ENCODE measurements at places on chromosomes 5 and 9.

GRCh38 chr5:56659971-56660370 is 155.4 kb upstream of the MAP3K1 start:
- no peak for DNase-seq

DNA sequence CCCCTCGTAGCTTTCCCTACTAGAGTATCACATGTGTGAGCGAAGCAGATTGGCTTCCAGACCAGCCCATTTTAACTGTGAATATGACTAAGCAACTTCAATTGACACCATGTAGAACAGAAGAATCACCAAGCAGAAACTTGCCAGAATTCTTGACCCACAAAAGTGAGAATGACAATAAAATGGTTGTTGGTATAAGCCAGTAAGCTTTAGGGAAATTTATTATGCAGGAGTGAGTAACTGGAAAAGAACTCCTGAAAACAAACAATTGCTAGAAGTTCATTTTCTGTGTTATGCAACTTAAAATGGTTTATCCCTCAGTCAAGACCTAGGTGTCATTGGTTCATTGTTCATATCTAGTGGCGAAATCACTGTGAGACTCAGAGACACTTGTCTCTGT is 303.1 kb downstream of the DMRT2 start:
- DNase-seq, result no peak

DNA sequence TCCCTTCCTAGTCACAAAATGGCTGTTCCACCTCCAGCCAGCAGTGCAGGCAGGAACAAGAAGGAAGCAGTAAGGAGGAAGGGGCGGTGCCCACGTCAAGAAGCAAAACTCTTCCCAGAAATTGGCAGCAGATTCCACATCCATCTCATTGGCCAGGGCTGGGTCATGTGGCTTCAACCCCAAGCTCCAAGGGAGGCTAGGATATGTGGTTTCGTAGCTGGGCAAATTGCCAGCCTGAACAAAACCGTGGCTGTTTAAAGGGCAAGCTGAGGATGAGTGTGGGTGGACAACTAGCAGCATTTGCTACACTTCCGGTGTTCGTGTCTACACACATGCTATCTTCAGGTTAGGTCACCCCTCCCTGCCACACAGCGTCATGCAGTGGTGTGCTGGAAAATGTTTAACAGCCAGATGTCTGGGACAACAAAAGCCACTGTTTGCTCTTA is 92.1 kb upstream of the MAP1B start:
- DNase-seq, result no peak

GRCh38 chr5:179866241-179867078 is 7.8 kb upstream of the MRNIP start:
- no peak for DNase-seq

DNA sequence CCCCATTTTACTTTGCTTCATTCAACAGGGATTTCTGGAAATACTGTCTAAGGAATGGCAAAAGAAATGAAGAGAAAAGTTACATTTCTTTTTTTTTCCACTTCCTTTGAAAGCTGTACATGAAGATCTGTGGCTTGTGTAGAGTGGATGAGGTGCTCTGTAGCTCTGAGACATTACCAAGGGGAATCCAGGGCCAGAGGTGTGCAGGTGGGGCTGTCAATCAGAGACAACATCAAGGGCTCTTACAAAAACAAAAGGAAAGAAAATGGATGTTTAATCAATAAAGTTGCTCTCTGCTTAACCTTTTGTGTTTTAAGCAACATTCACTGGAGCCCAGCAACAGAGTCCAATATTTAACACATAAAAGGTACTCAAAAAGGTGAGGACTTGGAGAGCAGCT is 391.1 kb downstream of the TMEM38B start:
- no peak for DNase-seq

DNA sequence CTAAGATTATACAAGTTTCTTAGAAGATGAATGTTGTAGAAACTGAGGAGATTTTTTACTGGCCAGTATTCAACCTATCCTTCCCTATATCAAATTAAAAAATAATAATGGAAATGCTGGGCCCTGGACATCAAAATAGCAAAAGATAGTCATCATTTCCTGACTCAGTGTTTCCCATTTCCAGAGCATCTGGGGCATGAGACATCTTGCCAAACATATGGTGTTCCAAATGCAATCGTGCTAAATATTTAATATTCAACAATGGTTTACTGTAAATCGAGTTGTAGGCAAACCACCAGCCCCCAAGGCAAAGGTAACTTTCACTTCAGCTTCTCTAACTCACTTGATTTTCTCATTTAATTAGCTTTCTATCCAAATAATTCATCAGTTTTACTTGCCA is 152.9 kb downstream of the FRMD3 start:
- DNase-seq, result no peak

GRCh38 chr5:160352308-160352707 is 18.1 kb downstream of the C1QTNF2 start:
- DNase-seq, result no peak

DNA sequence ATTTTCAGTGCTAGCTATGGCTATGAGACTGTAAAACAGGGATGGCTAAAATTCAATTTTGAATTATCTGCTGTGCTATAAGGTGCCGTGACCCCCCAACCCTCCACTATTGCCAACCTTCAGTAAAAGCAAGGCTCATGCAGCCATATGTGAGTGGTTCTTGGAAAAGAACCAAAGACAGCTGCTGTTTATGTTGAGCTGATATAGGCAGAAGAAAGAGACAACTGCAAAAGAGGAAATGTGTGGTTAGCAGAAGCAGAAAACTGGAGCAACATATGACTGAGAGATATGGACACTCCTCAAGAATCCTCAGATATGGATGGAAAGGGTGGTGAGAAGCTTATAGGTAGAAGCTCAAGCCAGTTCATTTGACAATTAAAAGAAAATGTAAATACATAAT is 200.3 kb downstream of the TLE1 start:
- no peak for DNase-seq

- DNase-seq, result no peak
Observed at GRCh38 chr9:114928136-114928535, 2.3 kb downstream of the TNFSF8 start.

- DNase-seq, result no peak
Observed at GRCh38 chr9:3760031-3760430, 234.2 kb upstream of the RFX3 start.

GRCh38 chr5:65811885-65812284 is 89.9 kb downstream of the NLN start:
- no peak for DNase-seq

DNA sequence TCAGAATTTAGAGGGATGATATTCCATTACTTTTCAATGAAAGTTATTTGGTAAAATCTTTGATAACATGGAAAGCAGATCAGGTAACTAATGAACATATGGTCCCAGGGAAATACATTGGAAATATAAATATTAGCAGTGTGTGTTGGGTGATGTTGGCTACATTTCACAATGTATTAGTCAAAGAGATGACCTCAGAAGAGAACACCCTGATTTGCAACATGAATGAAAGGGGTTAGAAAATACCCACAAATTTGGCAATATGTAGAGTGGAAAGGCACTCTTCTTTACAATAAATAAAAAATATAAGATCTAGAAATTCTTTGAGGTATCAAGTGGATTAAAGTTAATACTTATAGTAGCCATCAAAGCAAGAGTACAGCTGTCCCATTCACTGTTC is 606.7 kb downstream of the PSAT1 start:
- DNase-seq, result no peak

DNA sequence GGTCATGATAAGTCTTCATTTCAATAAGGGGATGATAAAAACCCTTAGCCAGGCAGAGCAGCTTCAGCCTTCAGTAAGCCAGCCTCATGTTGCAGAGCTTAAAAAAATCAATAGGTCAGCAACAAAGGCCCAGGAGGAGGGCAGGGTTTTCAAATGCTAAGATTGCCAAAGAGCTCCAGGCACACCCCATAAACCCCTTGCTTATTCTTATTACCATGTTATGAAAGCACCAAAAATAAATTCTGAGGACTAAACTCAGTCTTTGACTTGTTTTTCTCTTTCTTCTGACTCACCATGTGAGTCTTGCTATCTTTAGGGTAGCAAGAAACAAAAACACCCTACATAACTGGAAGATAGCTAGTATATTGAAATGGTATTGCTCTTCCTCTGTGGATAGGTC is 317.1 kb downstream of the KCTD16 start:
- DNase-seq, result no peak

GRCh38 chr9:132007371-132008025 is 72.2 kb downstream of the MED27 start:
- DNase-seq, result no peak
